ENCODE measurements at places on chromosomes 4 and X.

DNA sequence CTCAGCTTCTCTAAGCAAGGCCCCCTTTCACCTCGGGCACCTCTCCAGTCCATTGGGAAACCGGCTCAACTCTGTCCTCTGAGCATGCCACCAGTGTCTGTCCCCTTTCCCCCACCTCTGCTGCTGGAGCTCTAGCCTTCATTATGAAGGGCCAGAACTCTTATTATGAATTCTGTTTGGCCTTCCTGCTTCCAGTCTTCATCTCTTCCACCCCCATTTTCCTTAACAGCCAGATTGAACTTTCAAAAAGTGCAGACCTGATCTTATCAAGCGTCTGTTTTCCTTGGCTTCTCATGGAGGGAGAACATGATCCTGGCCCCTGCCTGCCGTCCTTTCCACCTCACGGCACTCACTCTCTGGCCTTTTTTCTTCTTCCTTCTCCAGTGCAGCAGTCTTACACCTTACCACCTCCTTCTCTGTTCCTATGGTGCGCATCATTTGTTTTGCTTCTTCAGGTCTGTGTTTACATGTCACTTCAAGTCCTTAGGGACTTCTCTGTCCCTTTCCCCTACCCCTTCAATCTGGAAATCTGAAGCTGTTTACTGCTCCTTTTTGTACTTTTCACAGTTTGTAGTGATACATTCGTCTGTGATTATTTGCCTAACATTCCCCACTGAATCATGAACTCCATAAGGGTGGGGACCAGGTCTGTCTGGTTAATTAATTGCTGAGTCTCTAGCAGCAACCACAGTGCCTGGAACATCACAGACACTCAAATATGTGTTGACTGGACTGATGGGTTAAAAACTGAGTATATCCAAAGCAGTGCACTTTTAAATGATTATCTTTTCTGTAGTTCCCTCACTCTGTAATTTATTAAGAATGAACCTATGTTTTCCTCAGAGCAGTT, 55.8 kb downstream of the FNIP2 start:
- DNase-seq, result no peak

GRCh38 chrX:139831675-139832456, 101.0 kb downstream of the ATP11C start:
- DNase-seq, result no peak

- DNase-seq, result no peak
Observed at GRCh38 chr4:78510681-78511080, 40.9 kb upstream of the ANXA3 start.

- DNase-seq, result no peak
Observed at GRCh38 chr4:102321260-102321995, 23.9 kb downstream of the SLC39A8 start.

DNA sequence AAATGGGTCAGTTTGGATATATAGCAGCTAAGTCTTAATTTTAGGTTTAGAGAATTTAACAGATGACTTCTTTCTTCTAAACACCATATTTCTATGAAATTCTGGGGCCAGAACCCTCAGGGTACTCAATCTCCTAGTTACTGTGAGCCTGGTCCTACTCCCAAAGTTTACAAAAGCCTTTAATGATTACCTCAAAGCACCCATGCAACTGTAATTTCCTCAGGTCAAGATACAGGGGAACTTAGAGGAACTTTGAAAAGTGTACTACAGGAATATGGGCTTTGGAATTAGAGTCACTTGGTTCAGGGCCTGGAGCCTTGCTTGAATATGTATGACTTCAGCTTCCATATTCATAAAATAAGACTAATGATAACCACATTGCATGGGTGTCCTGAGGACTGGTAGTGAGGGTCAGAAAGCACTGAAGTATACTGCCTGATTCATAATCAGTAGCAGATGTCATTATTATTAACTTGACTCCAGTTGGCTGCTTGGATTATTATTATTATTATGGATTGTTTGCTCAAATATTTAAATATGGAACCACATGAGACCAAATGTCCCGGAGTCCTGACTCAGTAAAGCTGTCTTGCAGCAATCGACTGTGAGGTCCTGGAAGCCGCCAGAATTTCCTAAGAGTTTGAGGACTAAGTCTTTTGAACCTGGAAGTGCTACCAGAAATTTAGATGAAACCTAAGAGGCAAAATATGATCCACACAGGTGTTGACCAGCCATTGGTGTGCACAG, 2.0 kb upstream of the ADH7 start:
- no peak for DNase-seq

DNA sequence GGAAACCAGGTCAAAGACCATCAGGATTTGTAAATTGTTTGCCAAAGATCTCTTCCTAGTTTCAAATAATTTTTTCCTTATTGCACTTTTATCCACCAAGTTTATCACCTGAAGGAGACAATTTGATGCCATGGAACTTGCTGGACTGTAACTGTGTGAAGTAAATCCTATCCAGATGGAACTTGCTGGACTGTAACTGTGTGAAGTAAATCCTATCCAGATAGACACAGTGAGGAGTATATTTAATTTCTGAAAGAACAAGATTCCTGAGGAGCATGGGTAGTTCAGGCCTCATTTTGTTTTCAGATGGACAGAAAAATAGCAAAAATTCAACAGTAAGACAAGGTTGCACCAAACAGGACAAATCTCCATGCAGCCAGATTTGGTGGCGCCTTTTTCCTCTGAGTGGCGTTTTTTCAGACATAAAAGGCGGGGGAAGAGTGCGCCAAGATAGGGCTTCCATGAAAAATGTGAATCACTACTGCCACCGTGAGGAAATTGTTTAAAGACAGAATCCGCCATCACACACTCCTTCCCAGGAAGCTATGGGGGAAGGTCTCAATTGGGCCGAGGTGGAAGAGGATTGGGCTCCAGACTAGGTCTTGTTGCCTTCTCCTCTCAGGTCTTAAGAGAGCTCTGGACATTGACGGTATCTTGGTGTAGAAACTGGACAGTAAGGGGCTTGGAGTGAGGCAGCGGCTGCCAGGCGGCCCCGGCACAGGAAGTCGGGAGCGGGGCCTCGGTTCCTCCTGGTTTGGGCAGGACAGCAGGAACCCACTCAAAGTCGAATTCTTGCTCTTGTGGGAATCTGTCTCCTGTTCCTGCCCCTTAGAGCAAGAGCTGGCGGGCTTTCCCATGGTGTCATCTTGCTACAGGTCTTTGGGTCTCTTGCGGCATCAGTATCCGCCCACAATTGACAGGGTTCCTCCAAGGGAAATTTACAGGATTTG, 234.7 kb downstream of the OR13H1 start:
- no peak for DNase-seq

- DNase-seq, result no peak
Observed at GRCh38 chr4:123361195-123361861, 35.3 kb upstream of the SPRY1 start.

DNA sequence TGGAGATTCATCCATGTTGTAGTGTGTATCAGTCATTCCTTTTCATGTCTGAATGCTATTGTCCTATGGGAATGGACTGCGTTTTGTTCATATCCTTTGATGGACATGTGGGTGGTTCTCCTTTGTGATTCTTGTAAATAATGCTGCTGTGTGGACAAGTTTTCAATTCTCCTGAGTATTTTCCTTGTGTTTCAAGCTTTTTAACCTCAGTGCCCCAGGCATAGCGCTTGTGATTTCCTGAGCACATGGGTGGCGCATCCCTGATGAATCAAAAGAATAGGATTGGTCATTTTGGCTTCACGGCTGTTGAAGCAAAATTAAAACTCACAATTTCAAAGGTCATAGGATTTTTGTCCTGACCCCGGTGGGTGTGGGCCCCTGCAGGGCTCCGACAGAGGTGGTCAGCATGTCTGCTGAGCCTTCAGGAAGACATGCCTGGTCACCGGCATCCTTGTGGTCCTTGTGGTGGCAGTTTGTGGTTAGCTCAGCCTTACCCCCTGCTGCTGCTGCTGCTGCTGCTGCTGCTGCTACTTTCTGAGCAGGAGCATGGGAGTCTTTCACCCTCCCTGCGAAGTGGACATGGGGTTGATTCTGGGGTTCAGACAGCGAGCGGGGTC, 30.0 kb downstream of the SHROOM2 start:
- no peak for DNase-seq

DNA sequence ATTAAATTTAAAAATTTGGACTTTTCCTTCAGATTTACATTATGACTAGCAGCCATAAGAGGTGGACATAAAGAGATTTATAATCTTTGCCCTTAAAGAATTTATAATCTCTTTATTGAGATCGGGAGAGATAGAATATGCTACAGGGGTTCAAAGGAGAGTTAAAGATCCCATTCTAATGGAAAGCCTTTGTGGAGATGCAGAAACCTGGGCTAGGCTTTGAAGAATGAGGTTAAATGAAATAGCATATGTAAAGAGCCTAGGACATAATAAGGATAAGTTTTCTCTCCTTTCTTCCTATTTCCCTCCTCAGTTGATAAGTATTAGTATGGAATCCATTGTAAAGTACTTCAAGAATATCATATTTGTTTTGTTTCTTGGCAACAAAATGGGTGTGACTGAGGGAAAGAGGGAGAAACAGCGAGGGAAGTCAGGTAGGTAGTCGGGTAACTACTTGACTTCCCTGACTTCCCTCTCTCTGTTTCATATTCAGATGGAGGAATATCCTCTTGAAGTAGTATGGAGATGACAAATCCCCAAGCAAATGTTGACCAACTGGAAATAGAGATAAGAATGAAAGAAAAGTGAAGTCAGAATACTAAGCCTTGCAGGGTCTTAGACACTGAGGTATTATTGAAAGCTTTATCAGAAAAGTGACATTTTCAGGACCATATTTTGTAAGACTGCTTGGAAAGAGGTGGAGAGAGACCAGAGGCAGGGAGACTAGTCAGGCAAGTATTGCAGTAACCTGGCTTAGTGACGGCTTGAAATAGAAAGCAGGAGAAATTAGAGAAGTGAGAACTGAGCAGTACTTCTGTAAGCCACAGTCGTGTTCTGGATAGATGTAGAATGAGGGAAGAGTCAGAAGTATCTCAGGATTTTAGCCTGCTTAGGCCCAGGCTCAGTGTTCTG, 82.9 kb downstream of the PDLIM5 start:
- DNase-seq, result no peak

DNA sequence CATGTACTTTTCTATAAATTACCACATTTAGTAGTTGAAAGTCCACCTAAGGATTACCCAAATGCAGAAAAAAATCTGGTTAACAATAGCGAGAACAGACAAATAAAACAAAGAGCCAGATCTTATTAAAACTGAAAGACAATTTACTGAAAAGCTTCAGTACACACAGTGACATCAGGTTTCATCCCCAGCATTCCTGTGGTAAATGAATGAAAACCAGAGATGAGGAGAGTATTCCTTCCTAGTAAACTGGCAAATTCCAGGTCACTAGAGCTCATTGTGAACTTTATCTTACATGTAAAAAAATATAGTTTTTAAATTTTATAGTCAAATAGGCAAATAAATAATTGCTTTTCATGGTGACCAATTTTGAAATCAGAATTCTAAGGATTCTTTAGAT, 1290.5 kb downstream of the ADGRL3 start:
- DNase-seq, result no peak

DNA sequence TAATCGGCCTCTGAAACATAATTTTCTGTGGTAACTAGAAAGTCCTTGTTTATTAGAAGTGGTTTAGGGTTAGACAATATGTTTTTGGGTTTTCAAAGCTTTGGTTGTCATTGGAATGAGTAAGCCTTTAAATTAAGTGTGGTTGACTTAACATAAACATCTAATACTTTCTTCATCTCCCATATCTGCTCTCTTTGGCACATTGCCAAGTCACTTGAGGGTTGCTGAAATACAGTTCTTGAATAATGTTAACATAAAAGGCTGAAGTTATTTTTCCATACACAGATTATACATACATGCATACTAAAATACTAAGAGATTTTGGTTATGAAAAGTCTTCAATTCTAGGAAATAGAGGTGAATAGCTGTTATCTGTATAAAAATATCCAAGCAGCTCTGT, 241.7 kb upstream of the BMP3 start:
- no peak for DNase-seq

- DNase-seq, result no peak
Observed at GRCh38 chr4:142875117-142875516, 29.0 kb upstream of the INPP4B start.

- DNase-seq, result no peak
Observed at GRCh38 chrX:9614016-9614415, 149.2 kb downstream of the TBL1X start.

DNA sequence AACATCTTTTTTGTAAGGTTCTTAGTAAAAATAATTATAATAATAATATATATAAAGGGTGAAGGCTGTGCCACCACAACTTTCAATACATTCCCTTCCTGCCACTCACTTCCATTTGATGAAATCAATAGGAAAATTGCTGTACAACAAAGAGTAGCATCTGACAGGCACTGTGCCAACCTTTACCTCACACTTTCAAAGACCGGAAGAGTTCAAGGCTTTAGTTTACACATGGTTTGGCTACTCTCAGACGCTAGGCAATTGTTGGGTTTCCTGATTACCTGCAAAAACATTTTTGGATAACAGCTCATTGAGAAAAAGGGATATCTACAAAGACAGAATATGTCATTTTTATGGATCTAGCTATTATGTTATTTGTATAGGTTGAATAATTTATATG, 5.5 kb upstream of the ING2 start:
- DNase-seq, result no peak

- DNase-seq, result no peak
Observed at GRCh38 chrX:51760657-51761056, 17.4 kb downstream of the GSPT2 start.

- no peak for DNase-seq
Observed at GRCh38 chrX:39176105-39176504, 374.8 kb downstream of the MID1IP1 start.

DNA sequence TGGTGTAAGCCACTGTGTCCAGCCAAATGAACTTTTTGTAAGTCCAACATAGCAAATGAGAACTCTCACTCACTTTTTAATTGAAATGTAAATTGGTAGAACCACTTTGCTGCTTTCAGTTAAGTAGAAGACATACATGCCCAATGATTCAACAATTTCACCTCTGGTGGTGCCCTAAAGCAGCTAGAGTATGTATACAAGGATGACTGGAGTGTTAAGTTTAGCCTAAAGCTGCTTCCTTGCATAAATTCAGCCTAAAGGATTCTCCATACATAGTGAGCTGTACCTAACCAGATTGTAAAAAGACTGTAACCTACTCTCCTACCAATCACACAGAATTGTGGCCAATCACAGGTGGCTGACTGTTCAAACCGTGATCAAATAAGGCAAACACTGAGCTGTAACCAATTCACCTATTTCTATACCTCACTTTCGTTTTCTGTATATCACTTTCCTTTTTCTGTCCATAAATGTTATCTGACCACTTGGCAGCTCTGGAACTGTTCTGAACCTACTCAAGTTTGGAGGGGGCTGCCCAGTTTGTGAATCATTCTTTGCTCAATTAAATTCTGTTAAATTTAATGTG, 39.9 kb downstream of the PDS5A start:
- DNase-seq, result no peak

DNA sequence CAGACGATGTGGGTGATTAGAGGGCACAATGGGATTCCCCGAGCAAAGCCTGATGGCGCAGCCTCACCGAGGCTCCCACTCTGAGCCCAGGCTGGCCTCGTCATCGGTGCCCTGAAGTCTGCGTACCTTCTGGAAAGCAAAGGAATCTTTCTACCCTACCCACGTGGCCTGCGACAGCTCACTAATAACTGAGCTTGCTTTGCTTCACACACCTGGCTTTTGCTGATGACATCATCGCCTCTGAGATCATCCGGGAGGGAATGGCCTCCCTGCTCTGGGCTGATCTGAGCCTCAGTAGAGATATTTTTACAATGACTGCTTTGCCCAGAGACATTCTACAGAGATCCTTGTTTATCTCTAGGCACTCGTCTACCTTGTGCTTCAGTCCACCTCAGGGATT, 45.4 kb upstream of the PDLIM3 start:
- DNase-seq, result no peak

GRCh38 chrX:38332505-38332904, 5.2 kb upstream of the RPGR start:
- DNase-seq, result no peak

All from CD4-positive, alpha-beta T cell treated with Interleukin-4 for 4 hours (primary cell).